ENCODE measurements at places on chromosomes 7 and 10.

DNA sequence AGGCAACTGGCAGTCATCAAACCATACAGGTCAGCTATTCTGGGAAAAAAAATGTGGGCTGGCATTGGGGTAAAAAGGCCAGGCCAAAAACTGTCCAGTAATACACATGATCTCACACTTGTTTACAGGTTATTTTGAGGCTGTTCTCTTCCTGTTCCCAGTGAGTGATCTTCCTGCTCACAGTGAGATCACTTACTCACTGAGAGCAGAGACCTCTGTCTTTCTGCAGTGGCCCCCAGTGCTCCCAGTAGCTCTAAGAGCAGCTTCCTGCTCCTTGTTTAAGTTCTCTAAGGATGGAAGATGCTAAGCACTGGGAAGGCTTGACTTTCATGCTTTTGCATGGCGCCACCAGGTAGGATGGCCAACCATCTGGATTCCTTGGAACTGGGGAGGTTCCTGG is 93.5 kb upstream of the KIAA1217 start:
- DNase-seq: no peak

GRCh38 chr7:467856-468545 is 51.6 kb downstream of the PDGFA start:
- no peak for DNase-seq

- DNase-seq: no peak
These were observed 7.0 kb downstream of the FAM53B start for GRCh38 chr10:124737221-124737620.

- no peak for DNase-seq
These were observed 3.1 kb upstream of the PAPSS2 start for GRCh38 chr10:87656431-87657072.

GRCh38 chr10:126437635-126438406 is 49.5 kb upstream of the ADAM12 start:
- no peak for DNase-seq

GRCh38 chr7:140624392-140625191 is 16.0 kb downstream of the DENND2A start:
- DNase-seq: no peak

DNA sequence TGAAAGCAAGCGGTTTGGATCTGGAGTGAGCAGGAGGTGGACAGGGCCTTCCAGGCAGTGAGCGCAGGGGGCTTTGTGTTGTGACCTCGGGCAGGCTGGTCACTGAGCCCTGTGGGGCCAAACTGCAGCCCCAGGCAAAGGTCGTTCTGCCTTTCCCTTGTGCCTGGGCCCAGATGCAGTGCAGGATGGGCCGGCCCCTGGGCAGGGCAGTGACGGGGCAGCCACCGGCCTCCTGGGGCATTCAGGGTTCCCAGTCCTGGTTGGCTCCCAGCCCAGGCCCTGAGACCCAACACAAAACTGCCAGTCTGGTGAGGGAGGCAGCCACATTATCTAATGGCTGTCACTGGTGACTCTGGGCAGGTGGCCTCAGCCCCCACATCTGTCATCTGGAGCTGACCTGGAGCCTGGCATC is 7.1 kb downstream of the ARPC1B start:
- no peak for DNase-seq

DNA sequence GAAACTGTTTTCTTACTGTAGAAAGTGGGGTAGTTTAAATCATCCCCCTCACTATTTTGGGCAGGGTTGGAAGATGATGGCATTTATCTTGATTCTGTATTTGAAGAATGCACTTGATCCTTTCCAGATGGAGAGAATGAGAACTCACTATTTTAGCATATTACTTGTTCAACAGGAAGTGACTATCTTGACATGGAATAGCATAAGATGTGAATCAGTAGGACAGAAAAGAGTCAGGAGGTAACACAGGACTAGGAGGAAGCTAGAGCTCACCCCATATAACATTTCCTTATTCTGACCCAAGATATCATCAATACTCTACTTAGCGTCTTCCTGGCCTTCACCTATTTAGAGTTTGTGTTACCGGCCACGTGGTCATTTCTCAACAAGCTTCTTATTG is 400.2 kb downstream of the PHTF2 start:
- DNase-seq: no peak

DNA sequence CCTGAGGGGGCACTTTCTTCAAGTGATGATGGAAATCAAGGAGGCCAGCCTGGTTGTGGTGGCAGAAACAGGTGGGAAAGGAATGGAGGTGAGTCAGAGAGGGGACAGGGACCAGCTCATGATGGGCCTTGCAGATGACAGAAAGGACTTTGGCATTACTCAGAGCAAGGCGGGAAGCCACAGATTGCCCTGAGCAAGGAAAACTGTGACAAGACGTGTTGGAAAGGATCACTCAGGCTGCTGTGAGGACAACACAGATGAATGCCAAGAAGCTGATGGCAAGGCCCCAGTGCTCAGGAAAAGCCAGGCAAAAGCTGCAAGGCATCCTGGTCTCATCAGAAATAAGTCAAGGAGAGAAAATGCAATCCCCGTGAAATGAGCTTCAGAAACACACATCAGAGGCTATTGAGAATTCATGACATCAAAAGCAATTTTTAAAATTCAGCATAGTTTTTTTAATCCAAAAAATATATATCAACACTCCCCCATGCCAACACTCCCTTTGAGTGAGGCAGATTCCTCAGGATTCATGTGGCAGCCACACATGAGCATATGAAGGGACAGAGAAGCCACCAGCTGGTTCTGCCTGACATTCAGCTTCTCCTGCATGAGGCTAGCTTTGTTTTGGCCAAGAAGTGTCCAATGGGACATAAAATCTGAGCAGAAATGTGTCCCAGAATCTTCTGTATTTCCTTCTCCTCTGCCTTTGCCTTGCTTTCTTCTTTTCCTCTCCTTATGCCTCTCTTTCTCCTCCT is 244.5 kb upstream of the MYO3A start:
- DNase-seq: no peak

GRCh38 chr10:51288511-51288910 is 214.2 kb downstream of the PRKG1 start:
- no peak for DNase-seq

- no peak for DNase-seq
These were observed 43.3 kb downstream of the FRMPD2 start for GRCh38 chr10:48231178-48231577.

- no peak for DNase-seq
These were observed 49.3 kb downstream of the EEPD1 start for GRCh38 chr7:36202398-36202797.

GRCh38 chr7:138350701-138351357 is 109.2 kb upstream of the TRIM24 start:
- DNase-seq: no peak

DNA sequence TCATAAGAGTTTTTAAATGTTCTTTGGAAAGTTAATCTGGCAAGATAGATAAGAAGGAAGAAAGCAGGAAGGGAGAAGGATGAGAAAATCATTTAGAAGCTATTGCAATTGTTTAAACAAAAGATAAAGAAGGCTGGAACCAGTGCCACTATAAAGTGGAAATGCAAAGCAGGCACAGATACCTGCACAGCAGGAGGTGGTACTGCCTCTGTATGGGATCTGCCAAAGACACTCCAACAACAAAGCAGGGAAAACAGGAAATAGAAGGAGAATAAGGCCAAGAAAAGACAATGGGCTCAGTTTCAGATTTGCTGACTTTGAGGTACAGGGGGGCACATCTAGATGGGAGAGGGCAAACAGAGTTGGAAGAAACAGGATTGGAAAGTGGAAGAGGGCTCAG is 138.6 kb downstream of the PPP1R17 start:
- DNase-seq: no peak

DNA sequence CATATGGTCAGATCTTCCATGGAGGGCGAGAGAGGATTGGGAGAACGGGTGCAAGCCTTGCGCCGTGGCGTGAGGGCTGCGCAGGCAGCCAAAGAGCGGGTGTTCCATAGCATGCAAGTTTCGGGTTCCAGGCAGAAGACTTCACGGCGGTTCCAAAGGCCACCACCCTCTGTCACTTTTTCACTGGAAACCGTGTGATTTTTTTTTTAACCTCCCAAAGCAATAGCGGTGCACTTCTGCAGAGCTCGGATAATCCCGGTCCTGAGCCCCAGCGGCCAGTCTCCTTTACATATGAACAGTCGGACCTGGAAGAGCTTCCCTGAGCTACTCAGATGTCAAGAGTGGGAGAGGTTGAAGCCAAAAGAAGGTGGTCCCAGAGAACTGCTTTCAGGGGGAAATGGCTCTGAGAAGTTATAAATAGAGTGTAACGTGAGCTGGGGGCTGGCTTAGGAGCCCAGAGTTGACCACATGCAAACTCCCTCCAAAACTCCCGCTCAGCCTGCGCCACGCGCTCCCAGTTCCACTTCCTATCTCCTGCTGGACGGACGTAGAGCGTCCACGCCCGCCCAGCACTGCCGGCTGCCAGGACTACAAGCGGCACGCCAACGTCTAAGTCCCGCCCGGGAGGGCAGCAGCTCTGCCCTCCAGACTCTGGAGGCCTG is at the start of gene MEOX2:
MEOX2 (minus strand) TSS at position 389 of the 662 bp plus-strand sequence; CDS start at position 108, 281 bp downstream.
- no peak for DNase-seq

DNA sequence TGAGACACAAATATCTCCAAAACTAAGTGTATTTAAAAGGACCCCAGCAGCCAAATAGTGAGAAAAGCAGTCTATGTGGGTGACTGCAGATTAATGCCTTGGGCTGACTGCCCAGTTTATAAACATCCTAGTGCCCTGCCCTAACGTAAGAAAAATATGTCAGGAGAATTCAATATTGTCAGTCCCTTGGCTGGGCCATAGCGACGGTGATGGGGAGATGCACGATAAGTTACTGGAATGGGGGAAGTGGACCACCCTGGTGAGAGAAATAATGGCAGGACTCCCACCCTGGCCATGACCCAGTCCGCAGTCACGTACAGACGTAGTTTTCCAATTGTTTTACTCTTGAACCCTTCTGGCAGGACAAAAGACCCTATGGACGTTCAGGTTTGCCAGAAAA is 48.0 kb downstream of the JCAD start:
- no peak for DNase-seq

DNA sequence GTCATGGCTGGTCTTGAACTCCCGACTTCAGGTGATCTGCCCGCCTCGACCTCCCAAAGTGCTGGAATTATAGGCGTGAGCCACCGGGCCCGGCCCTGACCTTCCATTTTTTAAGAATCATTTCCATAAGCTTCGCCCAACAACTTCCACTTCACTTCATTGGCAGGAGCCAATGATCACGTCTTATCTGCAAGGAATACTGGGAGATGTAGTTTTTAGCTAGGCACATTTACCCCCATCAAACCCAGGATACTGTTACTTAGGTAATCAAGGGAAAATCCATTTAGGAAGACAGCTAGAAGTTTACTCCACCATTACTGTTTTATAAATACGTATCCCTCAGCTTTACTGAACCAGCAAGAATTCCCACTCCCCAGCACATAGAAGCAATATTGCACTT is 3.4 kb upstream of the CDK13 start:
- DNase-seq: no peak

DNA sequence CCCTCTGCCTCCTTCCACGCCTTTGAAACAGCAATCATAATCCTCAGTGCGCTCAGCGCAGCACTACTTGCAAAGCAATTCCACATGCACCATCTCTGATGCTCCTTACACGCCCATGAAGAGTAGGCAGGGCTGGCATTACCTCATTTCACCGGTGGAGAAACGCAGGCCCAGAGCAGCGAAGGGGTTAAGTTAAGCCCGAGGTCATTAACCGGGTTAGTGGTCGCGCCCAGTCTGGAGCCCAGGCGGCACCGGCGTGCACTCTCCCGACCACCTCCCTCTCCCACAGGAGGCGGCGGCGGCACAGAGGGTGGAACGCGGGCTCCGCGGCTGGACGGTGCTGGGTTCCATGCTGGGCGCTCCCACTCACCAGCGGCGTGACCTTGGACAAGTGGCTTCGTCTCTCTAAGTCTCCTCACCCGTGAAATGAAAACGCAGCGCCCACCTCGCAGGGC is 515 bp downstream of the FASTK start:
- DNase-seq: no peak

GRCh38 chr10:13152296-13152695 is 9.1 kb upstream of the MCM10 start:
- DNase-seq: no peak

DNA sequence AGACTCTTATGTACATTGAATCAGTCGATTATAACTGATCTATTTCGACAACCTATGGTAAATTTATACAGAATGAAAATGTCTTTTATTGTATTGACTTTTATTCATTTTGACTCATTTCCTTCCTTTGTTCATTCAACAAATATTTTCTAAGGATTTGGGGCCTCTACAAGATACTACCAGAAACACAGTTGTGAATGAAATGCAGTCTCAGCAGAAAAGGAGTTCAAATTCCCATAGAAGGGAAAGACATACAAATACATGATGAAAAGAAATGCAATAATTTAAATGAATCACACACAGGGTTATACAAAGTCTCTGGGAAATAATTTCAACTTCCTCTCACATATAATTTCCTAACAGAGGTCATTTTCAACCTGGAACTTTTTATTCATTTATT is 134.0 kb upstream of the SEMA3A start:
- no peak for DNase-seq

GRCh38 chr10:116626815-116627214 is 6.1 kb downstream of the PNLIPRP2 start:
- no peak for DNase-seq

DNA sequence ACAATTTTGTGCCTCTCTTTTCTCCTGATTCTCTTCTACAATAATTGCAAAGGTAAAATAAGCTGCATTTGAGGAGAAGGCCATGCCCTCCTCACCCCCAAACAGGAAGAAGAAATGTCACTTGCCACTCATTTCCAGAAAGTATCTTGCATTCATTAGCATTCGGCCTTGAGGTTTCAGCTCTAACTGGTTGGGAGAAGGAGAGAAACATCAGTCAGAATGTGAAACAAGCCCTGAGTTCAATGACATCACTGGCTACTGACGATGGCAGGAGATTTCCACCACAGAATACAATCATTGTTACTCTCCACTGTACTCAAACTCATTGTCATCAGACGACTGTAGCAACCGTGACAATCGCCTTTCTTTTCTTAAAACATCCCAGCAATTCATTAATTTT is 72.8 kb downstream of the PRKCQ start:
- no peak for DNase-seq

DNA sequence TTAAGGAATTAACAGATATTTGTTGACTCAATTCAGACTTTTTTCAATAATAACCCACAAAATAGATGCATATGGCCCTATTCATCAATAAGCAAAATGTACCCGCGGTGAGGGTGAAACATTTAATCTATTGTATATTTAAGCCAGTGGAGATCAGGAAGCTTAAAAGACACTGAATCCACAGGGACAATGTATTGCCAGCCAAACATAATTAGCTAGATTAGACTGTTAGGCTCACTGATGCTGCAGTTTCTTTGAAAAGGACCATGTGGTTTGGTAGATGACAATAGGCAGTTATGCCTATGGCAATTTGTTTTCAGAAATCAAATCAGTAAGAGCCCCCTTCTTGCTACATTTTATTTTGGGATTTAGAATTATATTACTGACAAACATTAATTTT is 87.3 kb upstream of the PLXDC2 start:
- DNase-seq: no peak

DNA sequence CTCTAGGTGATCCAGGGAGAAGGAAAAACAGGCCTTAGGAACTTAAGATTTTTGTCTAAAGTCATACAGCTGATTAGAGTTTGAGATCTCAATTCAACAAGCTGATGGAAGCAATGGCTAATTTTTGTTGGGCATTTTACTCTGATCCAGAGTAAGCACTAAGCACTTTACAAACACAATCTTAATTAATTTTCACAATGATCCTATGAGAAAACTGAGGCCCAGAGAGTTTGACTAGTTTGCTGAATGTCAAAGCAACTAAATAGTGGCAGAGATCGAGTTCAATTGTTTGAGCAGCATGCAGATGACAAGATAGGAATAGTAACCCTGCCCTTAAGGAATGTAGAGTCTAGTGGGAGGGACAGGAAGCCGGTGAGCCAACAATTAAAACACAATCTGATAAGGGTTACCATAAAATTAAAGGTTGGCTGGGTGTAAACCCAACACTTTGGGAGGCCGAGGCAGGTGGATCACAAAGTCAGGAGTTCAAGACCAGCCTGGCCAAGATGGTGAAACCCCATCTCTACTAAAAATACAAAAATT is 13.5 kb upstream of the RPEL1 start:
- DNase-seq: no peak
